ACHN (cell line): ENCODE measurements at places on chromosomes 7 and 10.

DNA sequence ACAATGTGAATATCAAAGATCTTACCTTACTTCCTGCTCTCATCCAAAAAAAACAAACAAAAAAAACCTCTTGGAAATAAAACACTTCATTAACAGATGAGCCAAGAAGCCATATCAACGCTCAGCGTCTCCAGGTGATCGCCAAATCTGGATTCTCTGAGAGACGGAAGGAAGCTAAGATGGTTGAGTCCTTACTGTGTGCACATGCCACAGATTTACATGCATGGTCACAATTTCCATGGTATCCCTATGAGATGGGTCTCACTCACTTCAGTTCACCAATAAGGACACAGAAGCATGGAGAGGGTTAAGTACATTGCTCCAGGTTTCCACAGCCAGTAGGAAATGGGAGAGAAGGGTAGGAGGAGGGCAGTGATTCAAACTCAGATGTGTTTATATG, 1.0 kb downstream of the AOAH start:
- DNase-seq, result no peak

DNA sequence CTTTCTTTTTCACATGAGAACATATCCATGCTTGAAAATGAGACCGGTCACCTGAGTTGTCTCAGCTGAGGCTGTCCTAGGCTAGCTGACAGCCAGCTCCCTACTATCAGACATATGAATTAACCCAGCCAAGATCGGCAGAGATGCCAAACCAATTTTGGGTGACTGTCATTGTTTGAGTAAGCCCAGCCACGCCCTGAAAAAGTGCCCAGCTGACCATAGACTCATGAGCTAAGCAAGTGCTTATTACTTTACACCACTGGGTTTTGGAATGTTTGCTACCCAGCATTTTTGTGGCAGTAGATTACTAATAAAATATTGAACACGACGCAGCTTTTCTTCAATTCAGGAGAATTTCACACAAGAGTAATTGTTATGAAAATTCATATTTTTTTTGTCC, 265.2 kb upstream of the LYZL1 start:
- no peak for DNase-seq

GRCh38 chr7:16295558-16295957, 125.8 kb downstream of the CRPPA start:
- DNase-seq, result no peak

GRCh38 chr7:113289140-113289740, 170.9 kb upstream of the SMIM30 start:
- peak; percentile 66 for DNase-seq

DNA sequence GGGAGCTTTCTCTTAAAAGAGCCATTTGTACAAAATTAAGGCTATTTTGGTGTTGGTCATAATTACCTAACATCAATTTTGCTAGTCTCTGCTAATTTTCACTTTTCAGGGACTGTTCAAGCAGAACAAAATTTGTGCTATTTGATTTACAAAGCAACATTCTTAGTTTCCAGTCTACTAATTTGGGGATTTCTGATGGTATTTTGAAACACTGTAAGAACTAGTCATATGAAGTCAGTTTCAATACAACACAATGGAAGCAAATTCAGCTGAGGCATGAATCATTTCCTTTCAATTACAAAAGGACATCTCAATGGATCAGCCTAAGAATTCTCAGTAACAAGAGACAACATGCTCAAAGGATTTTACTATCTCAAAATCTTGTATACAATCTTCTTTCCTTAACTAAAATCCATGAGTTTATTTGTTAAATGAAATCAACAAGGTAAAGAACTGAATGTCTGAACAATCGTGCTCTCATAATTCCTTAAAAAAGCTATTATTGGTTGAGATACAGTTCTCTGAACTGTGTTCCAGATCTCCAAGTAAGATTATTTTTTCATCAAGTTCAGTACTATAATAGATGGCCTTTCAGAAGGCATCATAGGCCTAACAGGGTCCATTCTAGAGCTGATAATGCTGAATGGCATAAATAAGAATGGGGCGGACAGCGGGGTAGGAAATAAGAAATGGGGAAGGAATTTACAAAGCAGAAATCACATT, 144.6 kb downstream of the NRCAM start:
- no peak for DNase-seq

DNA sequence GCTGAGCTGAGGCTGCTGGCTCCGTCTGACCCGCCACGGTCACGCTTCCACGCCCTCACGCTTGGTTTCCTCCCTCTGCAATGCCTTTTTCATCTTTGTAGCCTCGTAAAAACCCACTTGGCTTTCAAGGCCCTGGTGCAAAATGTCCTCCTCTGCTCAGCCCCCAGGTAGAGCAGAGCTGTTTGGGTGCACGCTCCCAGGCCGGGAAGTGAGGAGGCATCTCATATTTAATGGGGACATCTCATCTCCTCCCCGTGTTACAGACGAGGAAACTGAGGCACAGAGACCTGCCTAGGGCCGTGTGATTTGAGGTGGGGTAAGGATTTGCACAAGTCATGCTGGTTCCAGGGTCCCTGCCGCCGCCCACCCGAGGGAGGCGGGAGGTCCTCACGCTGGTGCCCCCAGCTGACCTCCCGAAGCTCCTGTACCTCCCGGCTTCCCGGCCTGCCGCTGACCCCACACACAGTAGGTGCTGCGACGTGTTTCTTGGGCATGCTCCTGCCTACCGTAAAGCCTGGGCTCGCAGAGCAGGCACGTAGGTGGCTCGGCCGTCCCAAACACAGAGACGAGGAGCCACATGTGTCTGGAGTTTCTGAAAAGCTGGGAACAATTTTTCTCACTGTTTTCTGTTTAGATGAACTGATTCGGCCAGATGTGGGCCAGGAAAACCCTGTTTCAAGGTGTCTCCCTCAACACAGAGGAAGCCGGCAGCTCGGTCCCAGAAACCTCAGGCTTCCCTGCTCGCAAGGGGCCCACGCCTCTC, 11.5 kb downstream of the FOXL3 start:
- no peak for DNase-seq

DNA sequence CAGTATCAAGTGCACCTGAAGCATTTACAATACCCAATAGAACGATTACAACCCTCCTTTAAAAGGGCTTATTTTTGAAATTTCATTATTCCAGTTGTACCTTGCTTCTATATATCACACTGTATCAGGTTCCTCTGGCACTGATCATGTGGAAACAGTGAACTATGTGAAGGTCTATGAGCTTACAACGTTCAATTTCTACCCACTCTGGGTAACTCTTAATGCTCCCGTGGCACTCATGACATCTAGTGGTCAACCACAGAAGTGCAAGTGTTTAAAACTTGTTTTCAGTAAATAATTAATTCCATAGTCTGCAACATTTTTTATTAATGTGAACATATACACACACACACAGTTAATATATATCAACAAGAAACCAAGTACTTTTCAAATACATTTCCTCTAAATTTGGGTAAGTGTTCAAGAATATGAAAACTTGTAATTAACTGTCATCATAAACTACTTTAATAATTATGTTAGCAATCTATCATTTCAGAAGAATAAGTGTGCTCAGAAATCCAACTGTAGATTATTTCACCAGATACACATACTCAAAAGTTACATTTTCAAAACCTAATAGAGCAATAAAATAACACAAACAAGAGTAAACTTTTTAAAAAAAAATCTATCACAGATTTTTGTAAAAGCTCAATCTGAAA, 61.0 kb downstream of the MPP7 start:
- DNase-seq, result peak; percentile 53

DNA sequence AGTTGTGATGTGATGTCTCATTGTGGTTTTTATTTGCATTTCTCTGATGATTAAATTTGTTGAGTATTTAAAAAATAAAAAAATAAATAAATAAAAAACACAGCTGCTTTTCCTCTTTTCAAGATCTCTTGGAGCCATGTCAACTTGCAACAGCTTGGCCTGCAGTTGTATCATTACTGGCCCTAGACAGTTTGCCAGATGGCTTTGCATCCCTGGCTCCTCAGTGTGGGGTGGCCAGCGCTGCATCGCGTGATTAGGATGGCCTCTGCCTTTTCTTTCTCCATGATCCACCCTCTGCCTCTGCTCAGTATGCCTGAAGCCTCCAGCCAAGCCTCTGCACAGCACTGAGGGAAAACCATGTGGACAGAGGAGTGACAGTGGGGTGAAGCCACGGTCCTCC, 96.8 kb downstream of the PPP1R3C start:
- DNase-seq, result no peak

- peak; percentile 22 for DNase-seq
Measured at GRCh38 chr7:115086146-115086841, 164.4 kb downstream of the MDFIC start.

GRCh38 chr7:132261327-132262159, 314.7 kb downstream of the PLXNA4 start:
- DNase-seq, result no peak

- DNase-seq, result peak; percentile 65
Measured at GRCh38 chr7:96303686-96304443, 18.0 kb downstream of the SLC25A13 start.

DNA sequence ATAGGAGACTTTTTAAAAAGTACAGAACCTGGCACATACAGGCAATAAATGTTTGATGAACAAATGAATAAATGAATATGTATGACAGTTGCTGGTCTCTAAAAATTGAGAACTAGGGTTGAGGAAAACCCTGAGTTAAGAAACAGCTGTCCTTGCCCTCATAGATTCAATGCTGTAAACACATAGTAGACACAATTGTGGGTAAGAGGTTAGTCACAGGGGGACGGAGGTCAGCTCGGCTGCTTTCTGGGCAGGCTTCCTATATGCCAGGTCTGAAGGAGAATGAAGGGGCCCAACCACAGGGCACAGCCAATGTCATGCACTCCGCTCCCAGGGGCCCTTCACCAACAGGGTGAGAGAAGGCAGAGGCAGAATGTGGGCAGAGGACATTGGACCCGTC, 143.3 kb upstream of the RSU1 start:
- no peak for DNase-seq

DNA sequence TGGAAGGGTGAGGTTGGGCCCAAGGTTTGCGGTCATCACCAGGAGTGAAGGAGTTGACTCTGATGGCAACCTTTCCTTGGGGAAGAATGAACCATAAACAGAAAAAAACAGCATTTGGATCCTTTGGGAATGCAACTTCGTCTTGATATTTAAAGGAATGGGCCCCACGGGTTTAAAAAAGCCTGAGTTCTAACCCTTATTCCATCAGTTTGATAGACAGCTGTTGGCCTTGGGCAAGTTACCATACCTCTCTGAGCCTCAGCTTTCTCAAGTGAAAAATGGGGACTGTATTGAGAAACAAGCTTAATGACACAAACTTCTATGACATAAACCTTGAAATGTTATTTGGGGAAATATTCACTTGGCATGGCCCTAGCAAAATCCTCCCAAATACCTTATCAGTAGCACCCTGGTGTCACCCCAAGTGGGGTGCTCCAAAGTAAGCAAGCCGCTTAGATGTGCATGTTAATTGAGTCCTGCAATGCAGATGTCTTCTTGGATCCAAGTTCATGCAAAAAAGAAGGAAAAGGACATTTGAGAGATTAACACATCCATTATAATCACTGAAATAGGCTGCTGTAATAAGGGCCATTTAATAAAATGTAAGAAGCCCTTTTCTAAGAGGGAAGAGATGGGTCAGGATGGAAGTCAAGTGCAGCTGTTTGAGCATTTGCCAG, 13.8 kb downstream of the MXI1 start:
- no peak for DNase-seq

- no peak for DNase-seq
Measured at GRCh38 chr7:121102619-121103018, 114.1 kb downstream of the CPED1 start.
